Esophagus mucosa (tissue), 1 donor: ENCODE measurements at places on chromosomes 4 and X.

GRCh38 chrX:7987160-7988012 is 60.2 kb upstream of the PNPLA4 start:
- no peak for ATAC-seq

DNA sequence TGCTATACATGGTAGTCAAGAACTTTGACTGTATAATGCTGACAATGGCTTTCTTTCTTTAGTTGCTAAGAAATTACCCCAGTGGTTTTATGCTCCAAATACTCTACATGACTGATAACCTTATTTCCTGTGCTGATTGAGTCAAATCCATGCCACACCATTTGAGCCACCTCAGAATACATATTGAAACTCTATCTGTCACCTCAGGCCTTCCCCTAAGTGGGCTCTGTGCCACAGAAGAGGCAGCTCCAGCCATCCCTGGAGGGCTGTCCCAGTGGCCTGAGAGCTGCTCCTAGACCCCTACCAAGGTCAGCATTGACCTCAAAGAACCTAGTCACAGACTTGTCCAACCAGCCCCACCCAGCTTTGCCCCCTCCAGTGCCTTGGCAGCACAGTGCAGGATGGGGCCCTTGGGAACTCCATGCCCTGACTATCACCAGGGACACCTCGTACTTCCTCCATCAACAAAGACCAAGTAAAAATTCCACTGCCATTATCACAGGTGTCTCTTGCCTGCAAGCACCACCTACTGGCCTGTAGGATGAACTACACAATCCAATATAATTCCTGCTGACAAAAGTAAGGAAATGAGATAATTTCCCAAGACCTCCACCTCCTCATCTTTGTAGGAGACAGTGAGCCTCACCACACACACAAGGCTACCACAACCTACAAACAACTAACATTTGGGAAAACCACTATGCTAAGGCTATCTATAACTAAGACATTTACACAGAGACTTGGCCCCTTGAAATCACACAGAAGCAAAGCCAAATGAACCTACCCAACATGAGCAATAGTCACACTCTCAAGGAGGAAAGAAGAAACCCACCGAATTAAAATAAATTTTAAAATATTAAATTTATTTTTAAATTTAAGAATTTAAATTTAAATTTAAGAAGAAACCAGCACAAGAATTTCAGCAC is 239.9 kb downstream of the NKX6-1 start:
- ATAC-seq: peak; percentile 65

DNA sequence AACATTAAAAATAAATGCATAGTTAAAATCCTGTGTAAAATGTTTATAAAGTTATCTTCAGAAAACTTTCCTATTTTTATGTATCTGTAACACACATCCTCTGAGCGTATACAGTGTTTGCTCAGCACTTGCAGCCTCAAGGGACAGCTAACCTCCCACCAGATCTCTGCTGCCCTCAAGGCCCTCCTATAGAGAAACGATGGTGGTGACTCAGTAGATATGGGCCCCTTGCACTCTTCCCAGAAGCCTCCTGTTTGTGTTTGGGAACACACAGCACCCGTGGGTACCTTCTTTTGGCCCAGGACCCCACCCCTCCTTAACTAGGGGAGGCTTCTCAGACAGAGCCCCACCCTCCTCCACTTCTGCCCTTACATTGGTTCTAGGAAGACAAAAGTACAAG is 26.7 kb downstream of the PJA1 start:
- no peak for ATAC-seq

GRCh38 chr4:185068837-185069236 is 50.5 kb downstream of the HELT start:
- no peak for ATAC-seq

DNA sequence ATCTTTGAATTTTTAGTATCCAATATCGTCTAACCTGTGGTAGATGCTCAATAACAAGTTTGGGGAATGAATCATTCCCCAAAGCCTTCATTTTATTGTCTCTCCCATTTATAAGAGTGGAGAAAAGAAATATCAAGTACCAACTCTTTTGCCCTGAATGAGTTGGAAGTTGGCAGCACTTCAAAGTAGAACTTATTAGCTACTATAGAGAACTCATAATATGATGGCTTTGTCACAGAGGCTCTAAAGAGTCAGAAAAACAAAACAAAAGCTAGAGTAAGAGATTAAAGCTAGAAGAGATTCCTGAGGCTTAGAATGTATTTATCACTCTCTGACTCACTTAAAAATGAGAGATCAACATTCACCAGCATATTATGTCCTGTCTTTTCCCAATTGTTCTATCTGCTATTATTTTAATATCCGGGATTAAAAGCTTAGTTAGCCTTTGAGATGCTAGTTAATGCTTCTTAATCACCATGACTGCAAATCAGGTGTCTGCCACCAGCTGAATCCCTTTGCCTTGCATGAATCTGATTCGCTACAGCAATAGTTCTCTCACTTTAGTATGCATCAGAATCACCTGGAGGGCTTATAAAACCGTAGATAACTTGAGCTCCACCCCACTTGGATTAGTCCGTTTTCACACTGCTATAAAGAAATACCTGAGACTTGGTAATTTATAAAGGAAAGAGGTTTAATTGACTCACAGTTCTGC is 77.9 kb downstream of the PALLD start:
- peak; percentile 96 for ATAC-seq

DNA sequence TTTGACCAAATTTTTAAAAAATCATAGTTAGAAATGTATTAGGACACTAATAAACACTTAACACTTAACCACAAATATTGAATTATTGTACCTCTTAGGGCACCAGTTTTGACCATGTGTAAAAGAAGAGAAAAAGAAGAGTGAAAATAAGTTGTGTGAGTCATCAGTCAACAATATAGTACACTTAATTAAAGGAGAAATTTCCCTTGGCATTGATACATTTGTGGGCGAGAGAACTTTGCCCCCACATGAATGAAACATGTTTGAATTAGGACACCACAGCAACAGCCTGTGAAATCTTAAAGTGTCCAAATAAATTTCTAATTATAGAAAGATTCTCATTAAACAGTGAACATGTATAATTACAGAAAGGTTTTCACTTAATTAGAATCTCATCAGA is 1292.8 kb upstream of the TENM3 start:
- no peak for ATAC-seq

DNA sequence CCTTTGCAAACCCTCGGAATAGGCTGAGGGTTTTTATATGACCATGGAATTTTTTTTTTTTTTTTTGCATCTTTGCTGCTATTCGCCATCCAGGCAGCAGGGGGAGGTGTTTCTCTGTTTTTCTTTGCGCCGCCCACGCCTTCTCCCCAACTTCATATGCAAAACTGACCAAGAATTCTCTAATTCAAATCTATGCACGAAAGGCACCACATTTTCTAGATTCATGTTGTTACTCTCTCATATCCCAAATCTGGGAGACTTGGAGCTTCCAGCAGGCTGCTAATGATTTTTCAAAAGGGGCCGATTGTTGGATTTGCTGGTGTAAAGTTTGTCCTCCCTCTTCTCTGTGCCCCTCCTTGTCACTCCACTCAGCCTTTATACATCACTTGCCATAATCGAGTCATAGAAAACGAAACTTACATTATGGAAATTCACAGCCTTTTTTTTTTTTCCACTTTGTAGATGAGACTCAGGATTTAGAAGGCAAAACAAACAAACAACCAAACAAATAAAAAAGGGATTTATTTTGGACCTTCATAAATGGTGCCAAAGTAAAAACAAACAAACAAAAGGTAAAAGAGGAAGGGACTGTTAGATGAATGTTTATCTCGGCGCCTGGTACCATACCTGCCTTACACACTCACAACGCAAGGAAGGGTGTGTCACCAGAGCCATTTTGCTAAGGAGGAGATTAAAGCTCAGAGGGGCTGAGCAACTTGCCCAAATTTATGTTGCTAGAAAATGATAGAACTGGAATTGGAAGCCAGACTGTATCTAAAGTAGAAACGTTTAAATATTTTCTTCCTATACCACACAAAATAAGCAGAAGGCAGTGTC is 29.3 kb upstream of the BOD1L1 start:
- peak; percentile 56 for ATAC-seq

GRCh38 chr4:90855111-90855510 is 727.9 kb downstream of the CCSER1 start:
- ATAC-seq: no peak

DNA sequence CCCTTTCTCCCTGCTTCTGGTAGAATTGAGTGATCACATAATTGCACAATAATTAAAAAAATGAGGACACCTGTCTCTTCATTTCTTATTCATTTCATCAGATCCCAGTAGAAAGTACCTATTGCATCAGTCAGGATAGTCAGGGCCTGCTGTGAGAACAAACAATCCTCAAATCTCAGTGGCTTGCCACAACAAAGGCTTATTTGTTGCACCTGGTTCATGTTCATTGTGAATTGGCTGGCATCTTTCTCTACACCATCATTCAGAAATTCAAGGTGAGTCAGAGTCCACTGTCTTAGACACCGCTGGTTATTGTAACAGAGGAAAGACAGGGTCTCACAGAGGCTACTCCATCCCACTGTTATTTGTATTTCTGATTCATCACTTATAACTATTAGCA is 409.8 kb downstream of the STIM2 start:
- ATAC-seq: no peak

- no peak for ATAC-seq
Measured at GRCh38 chr4:137529432-137529831, 2.9 kb downstream of the PCDH18 start.

DNA sequence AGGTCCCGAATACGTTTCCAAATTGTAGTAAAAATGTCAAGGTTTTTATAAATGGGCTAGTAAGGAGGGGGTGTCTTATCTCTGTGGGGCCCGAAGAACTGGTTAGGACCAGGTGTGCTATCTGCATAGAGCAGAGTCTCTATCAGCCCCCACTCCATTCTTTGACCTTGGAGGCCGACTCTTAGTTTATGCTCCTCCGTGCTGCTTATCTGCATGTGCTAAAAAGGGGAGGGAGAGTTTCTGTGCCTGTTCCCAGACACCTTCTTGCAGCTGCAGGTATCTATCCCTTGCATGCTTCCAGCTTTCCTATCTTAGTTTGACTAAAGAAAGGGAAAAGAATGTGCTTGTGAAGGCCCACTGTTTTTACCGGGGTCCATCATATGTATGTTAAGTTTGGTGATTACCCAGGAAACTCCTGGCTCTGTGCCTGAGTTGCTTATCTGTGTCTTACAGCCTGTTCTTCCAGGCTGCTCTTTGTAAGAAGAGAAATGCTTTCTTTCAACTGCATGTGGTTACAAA is 28.6 kb upstream of the NAF1 start:
- no peak for ATAC-seq

DNA sequence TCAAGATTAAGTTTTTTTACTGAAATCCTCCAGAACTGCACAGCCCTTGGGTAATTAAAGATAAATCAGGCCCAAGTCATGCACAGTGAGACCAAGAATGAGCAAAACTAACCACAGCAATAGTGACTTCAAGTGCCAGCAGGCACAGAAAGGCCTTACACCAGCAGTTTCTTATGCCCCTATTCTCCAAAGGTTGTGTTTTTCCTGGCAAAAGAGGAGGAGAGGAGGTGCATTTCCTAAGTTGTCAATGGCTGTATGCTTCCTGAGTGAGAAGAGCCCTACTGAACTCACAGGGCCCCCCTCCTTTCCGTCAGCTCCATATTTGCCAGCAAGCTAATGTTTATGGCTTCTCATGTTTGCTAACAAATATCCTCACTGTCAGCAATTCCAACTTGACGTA is 418.7 kb upstream of the INTU start:
- no peak for ATAC-seq

DNA sequence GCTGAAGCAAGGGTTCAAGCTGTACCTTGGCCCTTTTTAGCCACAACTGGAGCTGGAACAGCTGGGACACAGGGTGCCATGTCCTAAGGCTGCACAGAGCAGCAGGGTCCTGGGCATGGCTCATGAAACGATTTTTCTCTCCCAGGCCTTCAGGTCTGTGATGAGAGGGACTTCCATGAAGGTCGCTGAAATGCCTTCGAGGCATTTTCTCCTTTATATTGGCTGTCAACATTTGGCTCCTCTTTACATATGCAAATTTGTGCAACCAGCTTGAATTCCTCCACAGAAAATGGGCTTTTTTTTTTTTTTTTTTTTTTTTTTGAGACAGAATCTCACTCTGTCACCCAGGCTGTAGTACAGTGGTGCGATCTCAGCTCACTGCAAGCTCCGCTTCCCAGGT is 430.8 kb downstream of the PCDH11X start:
- no peak for ATAC-seq

- ATAC-seq: no peak
Measured at GRCh38 chr4:121243485-121243884, 79.4 kb upstream of the TNIP3 start.

DNA sequence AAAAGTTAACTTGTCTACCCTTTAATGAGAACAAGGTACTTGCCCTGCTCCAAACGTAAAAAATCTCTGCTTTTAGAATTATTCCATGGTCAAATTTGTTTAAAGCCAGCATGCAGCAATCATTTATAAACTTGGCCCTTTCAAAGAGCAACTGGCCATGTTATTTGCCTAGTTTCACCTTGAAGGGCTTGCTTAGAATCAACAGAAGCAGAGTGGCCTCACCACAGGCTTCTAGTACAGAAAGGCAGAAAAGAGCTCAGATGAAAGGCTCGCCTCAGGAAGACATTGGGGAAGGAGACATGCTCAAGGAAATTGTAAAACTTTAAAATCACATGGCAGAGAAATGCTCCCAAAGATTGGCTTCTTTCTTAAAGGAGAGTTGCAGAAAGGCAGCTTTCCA is 53.8 kb upstream of the USP26 start:
- ATAC-seq: no peak

GRCh38 chr4:15116509-15117079 is 114.3 kb downstream of the CPEB2 start:
- ATAC-seq: no peak

GRCh38 chrX:119529345-119530276 is 35.6 kb downstream of the STEEP1 start:
- ATAC-seq: no peak

- ATAC-seq: no peak
Measured at GRCh38 chr4:48247878-48248558, 21.6 kb downstream of the TEC start.

DNA sequence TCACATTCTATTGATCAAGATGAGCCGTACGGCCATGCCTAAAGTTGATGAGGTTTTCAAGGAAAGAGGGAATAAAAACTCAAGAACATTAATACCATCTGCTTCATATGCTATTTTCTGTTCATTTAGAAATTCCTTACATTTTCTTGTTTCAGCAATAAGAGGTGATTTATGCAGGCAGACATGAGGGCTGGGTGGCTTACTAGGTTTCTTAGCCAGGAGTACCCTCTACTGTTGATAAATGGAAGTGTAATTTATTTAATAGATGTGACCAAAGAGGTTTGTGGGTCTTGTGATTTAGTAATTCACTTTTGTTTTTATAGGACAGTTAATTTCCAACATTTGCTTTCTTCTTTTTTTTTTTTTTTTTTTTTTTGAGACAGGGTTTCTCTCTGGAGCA is 6.4 kb upstream of the SMIM9 start:
- ATAC-seq: peak; percentile 51
